ENCODE measurements at places on chromosomes 7 and 10.

DNA sequence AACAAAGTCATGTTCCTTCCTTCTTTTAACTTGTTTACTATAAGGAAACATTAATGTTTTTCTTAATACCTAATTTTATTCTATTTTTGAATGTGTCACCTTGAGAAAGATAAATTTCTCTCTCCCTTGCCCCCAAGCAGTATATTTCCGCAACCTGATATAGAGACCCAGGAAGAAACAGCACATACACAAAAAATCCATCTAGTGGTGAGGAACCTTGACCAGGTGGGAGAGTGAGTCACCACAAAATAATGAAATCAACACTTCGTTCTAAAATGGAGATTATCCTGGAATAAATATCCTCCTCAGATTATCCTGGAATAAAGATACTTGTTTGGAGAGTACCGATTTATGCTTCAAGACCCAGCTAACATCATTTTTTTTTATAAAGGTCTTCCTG lies 232.9 kb upstream of the PTN start:
- no peak for DNase-seq

DNA sequence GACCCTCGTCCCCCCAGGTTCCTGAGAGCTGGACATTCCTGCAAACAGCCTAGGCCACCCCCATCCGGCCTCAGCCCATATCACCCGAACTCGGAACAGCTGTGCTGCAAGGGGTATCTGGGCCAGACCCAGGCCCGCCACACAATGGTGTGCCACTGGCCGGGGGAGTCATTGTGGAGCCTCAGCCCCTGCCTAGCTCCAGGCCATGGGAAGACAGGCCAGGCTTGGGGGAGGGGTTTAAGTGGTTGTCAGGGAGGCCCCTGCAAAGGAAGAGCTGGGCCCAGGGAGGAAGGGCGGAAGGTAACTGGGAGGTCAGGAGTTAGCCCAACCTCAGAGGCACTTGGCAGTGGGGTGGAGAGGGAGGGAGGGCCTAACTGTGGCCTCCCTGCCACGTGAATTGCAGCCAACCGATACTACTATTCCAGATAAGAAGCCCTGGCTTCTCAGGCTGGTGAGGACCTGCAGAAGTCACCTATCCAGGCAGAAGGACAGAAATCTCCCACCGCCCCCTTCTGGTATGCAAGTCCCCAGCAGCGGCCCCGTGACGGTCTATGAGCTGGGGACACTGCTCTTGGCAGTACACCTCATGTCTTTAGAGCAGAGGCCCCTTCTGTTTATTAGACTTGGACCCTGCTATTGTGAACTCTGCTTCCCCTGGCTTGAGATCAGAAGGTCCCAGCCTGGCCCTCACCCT lies 26.8 kb downstream of the VSIR start:
- DNase-seq: no peak

GRCh38 chr7:98251231-98251600 lies 816 bp downstream of the TECPR1 start:
- DNase-seq: no peak

GRCh38 chr7:102926783-102927140 lies 14.0 kb downstream of the LRRC17 start:
- no peak for DNase-seq

GRCh38 chr10:31390804-31391203 lies 71.8 kb downstream of the ZEB1 start:
- no peak for DNase-seq

DNA sequence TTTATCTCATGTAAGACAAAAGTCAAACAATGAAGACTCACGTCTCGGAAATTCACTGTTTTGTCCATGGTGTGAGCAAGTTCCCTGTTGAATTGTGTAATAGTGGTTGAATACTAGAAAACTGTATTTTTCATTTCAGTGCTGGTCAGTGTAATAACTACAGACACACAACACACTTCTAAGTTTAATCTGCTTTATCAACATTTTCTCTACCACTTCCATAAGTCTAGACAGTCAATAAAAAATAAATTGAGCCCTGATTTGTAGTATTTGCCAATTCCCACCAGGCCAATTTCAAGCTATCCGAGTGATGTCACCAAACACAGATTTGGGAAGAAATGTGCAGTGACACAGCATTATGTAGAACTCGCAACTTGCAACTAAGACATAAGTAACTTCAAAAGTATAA lies 81.9 kb downstream of the GPR141 start:
- DNase-seq: no peak

DNA sequence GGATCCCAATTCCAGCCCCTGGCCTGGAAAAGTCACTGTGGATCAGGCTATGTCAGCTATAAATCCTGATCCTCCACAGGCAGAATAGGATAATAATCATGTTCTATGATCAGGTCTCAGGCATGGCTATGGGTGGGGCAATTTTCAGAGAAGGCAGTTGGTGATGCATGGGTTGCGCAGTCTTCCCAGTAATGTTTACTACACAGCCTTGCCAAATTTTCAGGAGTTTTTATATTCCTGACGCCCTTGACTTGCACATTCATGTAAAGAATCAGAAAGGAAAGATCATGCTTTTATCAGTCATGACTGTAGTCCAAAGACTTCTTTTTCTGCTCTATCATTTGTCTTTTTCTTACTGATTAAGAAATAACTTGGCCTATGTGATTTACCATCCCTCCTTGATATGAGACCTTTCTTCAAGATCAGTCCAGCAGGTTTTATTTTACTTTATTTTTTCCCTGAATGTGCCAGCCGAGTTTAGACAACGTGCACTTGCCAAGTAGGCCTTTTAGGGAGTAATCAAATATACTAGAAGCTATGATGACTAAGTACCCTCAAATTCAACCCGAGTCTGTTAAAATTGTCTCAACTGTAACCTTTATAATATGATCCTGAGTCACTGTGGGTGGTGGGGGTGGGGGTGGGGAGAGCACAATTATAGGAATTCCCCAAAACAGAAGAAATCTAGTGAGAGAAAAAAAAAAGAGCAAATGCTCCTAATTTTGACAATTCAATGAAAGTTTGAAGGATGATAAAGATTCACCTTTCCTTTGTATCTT lies 31.9 kb downstream of the ARL4A start:
- DNase-seq: no peak

DNA sequence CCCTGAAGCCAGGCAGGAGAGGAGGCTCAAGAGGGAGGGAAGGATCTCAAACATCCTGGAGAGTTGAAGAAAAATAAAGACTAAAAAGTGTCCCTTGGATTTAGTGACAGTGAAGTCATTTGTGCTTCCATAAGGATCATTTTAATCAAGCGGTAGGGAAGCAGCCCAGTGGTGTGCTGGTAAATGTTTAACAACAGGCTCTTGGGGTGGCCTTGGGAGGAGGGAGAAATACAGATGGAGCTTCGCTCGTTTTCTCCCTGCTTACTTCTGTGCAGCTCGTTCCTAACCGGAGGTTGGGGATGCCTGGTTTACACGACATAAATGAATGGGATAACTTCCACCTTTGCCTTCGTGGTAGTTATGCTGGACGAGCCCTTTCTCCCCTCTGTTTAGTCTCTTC lies 140.0 kb downstream of the CAMK1D start:
- DNase-seq: no peak

DNA sequence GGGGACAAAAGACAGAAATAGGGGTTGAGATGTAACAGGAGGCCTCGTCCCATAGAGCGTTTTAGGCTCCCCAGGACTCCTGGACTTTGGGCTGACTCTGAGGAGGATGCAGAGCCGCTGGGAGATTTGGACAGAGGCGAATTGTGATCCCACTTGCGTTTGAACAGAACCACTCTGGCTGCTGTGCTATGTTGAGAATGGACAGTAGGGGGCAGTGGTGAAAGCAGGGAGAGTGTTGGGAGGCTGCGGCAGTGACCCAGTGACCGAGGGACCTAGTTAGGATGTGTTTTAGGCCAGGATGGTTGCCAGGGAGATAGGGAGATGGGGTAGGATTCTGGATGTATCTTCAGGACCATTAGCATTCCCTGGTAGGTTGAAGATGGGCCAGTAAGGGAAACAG lies 271.6 kb downstream of the CCDC3 start:
- DNase-seq: no peak

- no peak for DNase-seq
Observed at GRCh38 chr7:158284617-158285382, 302.8 kb downstream of the PTPRN2 start.

GRCh38 chr10:94997741-94998174 lies 59.3 kb downstream of the CYP2C9 start:
- DNase-seq: no peak

GRCh38 chr10:115861864-115862263 lies 411.1 kb downstream of the GFRA1 start:
- no peak for DNase-seq

DNA sequence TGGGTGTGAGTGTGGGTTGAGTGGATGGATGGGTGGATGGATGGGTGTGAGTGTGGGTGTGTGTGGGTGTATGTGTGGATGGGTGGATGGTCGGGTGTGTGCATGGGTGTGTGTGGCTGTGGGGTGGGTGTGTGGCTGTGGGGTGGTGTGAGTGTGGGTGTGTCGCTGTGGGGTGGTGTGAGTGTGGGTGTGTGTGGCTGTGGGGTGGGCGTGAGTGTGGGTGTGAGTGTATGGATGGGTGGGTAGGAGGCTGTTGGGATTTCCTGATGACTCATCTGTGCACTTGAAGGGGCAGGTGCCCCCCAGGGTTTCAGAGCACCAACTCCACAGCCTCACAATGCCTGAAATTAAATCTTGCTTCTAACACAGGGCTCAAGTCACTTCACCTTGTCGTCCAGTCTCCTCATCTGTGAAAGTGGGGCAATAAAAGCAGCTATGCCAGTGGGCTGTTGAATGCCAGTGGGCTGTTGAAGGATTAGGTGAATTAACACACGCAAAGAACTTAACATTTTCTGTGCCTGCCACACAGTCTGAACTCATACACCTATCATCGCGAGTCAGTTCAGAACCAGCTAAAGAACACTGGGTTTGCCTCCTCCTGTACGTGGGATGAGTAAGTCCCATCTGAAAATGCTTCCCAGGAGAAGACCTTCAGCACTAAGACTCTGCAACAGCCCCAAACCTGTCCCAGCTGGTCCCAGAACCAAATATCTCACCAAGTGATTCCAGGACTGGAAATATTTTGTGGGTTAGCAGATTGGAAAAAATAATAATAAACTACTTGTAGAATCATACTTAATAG lies 32.0 kb downstream of the SFMBT2 start:
- no peak for DNase-seq

- no peak for DNase-seq
Observed at GRCh38 chr7:87347664-87348063, 2.2 kb downstream of the CROT start.

DNA sequence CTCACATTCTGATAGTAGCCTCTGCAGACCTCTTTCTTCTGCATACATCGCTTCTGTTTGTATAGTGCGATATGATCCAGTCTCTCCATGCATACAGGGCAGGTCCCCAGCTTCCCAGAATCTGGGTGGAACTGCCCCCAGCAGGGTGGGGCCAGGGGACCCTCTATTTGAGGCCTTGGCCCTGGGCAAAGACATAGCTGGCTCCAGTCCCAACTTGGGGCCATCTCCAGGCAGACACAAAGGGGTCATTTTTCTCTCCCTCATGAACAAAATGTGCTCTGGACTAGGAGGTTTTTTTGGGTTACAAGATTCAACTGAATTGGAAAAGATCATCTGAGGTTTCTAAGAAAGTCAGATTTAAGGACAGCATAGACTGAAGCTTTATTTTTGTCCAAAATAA lies 21.1 kb upstream of the HSPA12A start:
- DNase-seq: no peak

DNA sequence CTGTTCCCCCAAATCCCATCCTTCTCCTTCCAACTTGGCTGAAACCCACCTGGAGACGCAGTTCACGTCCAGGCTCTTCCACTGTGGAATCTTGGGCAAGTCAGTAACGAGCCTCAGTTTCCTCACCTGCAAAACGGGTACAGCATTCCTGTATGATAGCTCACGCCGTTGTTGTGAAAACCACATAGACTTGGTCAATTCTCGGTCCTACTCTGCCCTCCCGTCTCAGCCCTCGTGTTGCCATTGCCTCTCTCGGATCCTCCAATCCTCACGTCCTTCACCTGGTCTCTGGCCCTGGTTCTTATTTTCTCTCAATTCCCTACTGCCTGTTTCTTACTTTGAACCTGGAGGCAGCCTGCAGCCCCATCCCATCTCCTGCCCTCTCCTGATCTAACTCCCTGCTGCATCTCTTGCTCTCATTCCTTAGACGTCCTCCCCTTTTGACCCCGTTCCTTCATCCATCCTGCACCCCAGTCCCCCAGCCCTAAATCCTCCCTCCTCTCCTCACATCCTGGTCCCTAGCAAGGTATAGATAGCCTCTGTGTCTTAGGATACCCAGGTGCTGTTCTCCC lies 2.0 kb upstream of the MUC12 start:
- no peak for DNase-seq

GRCh38 chr7:81871606-81872265 lies 101.9 kb upstream of the HGF start:
- DNase-seq: no peak

- no peak for DNase-seq
Observed at GRCh38 chr7:39094731-39095130, 117.0 kb downstream of the POU6F2 start.

GRCh38 chr7:127927348-127927696 lies 103.9 kb downstream of the LRRC4 start:
- no peak for DNase-seq

GRCh38 chr7:151655555-151655954 lies 135.9 kb upstream of the RHEB start:
- no peak for DNase-seq

DNA sequence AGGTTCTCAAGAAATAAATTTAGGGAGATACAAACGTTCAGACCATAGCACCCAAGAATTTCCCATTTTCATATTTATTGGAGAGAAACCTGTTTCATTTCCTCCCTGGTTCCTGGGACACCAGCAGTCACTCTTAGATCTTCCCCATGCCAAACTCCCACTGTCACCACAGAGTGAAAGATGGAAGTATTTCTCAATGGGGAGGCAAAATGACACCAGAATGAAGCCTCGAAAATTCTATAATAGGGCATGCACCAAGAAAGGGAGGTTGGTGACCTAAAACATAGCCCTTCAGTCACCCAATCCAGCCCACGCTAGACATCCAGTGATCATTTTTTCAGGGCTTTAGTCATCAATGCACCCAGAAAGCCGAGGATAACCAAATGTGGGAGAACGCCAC lies 148.1 kb upstream of the PLXDC2 start:
- DNase-seq: no peak

GRCh38 chr7:56290548-56290947 lies 174.3 kb upstream of the NUPR2 start:
- DNase-seq: no peak

Data from activated T-helper 1 cell treated with anti-CD3 and anti-CD28 coated beads, Interleukin-2, amount 50 U/mL, for 16 hours (primary cell).